SK-N-MC (cell line): ENCODE measurements at places on chromosomes 6 and 20.

DNA sequence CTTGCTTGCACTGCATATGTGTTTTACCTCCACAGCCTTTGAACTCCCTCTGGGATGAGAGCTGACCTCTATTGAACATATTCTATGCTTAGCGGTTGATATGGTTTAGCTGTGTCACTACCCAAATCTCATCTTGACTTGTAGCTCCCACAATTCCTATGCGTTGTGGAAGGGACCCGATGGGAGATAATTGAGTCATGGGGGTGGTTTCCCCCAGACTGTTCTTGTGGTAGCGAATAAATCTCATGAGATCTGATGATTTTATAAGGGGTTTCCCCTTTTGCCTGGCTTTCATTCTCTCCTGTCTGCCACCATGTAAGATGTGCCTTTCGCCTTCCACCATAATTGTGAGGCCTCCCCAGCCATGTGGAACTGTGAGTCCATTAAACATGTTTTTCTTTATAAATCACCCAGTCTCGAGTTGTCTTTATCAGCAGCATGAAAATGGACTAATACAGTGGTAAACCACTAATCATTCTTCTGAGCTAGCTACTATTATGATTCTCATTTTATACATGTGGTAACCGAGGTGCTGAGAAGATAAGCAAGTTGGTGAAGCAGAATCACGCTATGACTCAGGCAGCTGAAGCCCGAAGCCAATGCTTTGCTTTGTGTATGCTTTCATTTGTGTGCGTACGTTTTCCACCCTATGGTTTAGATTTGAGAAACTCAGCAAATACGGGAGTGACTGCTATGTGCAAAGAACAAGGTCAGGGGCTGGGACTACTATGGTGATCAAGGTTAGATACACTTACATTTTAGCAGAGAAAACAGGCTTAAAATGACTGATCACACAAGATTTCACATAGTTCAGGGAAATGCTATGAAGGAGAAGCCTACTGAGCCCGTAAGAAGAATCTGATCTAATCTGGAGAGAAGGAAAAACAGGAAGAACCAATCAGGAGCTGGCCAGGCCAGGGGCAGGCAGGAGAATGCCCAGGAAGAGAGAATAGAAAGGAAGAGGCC, 363.5 kb downstream of the ESR1 start:
- DNase-seq, result no peak

DNA sequence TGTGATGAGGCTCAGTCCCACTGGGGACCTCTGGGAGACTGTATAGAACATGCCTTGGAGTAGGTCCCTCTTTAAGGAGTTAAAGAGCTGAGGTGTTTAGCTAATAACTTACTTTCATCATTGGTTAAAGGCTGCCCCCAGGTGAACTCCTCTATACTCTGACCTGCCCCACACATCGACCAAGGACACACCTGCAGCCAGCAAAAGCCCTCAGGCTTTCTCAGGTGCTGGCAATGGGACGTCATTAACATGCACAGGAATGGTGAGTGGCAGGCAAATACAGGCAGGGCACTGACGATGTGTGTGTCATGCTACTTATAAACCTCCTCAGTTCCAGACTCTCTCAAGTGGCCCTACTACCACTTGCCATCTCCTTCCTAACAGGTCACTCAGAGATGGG, 366.4 kb downstream of the KIF16B start:
- DNase-seq, result no peak

- no peak for DNase-seq
These were observed 48.1 kb downstream of the NOL4L start for GRCh38 chr20:32536851-32537656.

- no peak for DNase-seq
These were observed 423.5 kb downstream of the COL12A1 start for GRCh38 chr6:74782346-74782745.

DNA sequence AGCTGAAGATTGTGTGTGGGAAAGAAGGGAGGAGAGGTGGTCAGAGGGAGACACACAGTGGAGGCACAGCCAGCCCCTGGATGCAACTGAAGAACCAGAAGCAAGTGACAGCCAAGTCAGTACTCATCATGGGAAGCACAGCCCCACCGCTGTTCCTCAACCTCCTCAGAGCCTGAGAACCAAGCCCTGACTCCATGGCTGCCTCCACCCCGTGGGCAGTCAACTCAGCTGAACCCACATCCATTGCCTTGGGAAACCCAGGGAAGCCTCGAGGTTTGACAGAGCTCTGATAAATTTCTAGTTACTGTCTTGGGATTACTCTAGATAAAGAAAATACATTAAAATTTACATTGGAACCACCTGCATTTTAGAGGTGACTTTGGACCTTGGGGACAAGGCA, 29.6 kb downstream of the ALDH5A1 start:
- no peak for DNase-seq

GRCh38 chr6:19180348-19181072, 656.7 kb upstream of the ID4 start:
- DNase-seq, result no peak

GRCh38 chr6:46626228-46626909, 26.2 kb downstream of the CYP39A1 start:
- no peak for DNase-seq

DNA sequence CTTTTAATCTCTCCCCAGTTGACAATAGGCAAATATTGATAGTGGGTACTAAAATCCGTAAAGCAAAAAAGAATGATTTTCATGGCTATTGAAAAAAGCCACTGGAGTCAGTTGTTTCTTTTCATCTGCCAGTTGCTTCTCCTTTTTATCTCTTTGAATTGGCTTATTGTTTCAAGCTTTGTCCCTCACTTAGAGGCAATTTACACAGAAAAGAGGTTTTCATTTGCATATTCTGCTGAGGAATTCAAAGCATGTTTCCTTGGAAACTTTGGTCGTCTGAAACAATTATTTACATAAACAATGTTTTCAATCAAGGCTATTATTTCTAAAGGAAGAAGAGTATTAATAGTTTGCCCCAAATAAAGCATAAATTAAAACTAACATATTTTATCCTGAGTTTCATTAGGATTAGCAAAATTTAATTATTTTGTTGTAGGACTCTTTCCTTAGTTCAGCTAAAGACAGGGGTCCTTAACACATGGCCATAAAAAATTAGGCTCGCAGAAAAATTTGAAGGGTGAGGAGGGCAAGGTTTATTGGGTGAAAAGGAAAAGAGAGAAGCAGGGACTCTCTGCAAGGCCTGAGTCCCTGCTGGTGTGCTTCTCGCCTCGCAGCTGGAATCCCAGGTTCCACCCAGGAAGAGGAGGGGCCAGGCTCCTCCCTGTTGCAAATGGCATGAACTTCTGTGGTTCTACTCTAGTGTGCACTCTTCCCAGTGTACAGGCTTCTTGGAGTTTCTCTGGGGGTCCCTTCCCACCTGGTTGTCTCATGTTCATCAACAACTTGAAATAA, 138.8 kb upstream of the LAMA2 start:
- DNase-seq, result no peak

GRCh38 chr6:52087498-52087999, at the start of gene PKHD1:
Gene PKHD1, minus strand, starts transcription at chr6:52087613. Its CDS starts 2,680 bp downstream, at chr6:52084933.
- no peak for DNase-seq

GRCh38 chr6:43086022-43086658, 10.0 kb downstream of the PTK7 start:
- peak; percentile 83 for DNase-seq

GRCh38 chr20:17810847-17811627, 111.3 kb downstream of the BANF2 start:
- DNase-seq, result no peak

DNA sequence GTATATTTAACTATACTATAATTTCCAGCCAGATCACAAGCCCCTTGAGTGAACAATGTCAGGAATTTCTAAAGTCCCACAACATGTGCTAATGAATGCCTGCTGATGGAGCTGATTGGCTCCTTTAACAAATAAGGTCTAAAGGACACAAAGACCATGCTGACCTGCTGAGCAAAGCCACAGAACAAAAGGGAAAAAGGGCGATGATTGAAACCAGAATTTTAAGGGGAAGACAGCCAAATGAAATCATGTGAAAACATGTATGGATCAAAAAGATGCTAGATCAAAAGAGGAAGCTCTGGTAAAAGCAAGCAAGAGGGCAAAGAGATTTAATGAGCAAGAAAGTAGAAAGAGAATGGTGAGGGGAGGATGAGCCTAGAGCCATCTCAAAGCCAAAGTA, 105.6 kb downstream of the DCDC2 start:
- DNase-seq, result no peak

DNA sequence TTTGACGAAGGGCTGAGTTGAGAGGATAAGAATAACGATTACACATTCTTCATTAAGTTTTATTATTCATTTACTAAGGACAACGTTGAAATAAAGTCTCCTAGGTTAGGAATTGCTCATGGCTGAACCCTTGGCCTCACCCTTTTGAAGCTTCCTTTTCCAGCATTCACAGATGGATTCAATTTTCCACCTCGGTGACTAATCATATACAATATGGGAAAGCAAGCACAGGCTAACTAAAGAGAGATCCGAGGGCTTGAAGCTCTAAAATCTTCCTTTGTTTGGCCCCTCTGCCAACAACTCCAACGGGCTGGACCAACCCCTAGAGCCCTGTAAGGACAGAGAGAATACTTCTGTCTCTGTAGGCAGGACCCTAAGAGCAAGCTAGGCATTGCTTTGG, 159.5 kb downstream of the SOD2 start:
- no peak for DNase-seq

- no peak for DNase-seq
These were observed 88.9 kb upstream of the NT5E start for GRCh38 chr6:85360794-85361642.

DNA sequence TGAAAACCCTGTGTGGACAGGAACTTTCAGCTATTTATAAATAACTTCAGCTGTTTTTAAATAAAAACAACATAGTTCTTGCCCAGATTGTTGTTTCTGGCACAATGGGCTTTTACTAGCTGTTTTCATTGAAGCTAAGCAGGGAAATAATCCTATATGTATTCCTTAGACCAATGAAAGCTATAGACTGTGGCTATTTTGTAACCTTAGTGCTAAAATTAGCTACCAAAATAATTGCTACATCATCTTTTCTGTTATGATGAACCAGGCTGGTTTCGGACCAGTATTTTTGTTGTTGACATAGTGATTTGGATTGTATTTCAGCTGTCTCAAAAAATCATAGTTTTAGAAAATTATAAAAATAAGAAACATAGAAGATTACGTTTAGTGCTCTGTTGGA, 13.7 kb downstream of the PHF3 start:
- no peak for DNase-seq
